Stimulated activated CD4-positive, alpha-beta T cell treated with anti-CD3 and anti-CD28 coated beads, Interleukin-12 subunit alpha, Interleukin-12 subunit beta, amount 100 ng/mL, for 24 hours (primary cell): ENCODE measurements at places on chromosomes 2 and 18.

DNA sequence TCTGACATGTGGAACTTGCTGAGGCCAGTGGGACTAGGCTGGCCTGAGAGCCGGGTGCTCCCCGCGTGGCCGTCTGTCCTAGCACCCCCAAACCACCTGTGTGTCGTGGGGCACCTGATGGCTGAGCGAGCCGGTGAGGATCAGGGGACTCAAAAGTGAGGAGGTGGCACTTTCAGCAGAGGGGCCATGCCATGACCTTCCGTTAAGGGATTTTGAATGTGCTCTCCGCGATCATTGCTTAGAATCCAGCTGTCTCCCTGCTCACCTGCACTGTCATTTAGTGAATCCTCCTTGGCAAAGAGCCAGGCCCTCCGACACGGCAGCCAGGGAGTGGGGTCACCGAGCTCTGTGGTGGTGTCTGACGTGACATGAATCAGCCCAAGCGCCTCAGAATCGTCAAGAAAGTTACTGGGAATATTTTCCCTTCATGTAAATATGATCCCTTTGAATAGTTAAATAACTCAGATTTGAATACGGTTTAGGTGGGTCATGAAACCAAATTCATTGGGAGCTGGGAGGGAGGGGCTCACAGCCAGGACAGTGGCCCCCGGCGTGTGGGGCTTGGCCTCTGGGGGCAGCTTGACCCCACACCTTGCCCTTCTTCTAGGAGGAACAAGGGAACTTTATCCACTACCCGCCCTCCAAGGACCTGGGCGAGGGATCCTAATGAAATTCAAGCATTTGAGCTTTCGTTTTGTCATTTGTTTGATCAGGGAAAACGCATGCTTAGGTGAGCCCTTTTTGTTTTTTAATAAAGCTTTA, 9.5 kb downstream of the NFATC1 start:
- DNase-seq, result peak; percentile 67

DNA sequence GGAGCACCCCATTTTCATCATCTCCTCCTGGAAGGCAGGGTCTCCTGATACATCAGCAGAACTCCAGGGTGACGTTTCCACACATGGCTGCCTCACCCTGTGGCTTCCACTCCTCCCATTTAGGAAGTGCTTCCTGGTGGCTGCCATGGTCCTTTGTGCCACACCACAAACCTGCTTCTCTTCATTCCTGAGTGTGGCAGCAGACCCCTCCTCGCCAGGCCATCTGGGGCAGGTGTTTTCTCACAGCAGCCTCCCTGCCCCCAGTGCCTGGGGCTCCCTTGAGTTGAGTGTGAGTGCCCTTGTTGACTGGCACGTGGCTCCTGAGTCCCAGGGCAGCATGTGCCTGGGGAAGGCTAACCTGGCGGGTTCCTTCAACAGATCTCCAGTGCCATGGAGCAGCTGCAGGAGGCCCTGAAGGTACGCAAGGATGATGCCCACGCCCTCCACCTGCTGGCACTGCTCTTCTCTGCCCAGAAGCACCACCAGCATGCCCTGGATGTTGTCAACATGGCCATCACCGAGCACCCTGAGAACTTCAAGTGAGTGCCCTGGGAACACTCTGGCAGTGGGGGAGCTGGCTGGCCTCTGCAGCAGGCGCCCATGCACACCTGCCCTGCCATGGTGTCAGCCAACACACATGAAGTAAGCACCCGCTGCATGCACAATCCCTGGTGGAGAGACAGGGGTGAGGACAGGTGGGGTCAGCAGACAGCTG, 113.4 kb upstream of the MCFD2 start:
- DNase-seq, result no peak

DNA sequence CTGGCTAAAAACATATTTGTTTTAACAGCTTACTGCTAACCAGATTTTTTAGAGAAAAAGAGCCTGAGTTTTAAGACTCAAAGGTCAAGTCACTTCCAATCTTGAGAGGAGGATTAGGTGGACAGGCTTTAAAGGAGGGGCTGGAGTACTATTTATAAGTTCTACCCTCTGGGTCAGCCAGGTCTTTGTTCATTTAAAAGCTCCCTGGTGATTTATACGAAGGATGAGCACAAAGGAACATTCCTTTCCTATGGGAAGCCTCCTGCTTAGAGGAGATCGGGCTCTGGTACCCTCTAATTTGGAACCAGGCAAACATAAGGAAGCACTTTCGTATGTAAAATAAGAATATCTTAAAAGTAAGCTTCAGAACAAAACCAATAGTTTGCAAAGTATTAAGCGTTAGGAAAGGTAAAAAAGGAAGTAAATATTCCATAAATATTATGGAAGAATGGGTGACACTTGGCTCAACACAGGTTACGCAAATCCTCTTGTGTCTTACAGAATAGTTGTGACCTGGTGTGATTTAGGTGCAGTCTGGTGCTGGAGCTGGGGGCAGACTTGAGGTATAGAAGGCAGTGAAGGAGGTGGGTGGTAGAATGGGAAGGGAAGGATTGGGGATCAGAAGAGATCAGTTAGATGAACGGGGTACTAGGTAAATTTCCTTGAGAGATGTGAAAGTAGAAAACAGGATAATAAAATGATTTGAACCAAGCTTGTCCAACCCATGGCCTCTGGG, 35.6 kb downstream of the PDE6D start:
- DNase-seq, result no peak

DNA sequence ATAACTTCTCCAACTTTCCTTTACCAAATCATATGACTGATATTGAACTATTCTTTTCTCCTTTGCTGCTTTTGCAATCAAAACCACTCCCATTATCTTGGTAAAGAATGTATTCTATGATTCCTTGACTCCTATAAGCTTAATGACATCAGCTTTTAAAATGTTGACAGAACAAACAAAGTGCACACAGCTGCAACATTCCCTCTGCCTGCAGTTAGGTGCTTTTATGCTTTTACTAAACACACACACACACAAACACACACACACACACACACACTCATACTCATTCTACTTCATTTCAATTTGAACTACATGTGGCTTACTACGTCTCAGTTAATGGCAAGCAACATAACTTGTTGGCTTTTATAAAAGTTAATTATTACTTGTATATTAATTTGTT, 946.6 kb downstream of the DPP10 start:
- DNase-seq, result no peak

- DNase-seq, result no peak
Observed at GRCh38 chr2:229660951-229661350, 53.4 kb downstream of the DNER start.

DNA sequence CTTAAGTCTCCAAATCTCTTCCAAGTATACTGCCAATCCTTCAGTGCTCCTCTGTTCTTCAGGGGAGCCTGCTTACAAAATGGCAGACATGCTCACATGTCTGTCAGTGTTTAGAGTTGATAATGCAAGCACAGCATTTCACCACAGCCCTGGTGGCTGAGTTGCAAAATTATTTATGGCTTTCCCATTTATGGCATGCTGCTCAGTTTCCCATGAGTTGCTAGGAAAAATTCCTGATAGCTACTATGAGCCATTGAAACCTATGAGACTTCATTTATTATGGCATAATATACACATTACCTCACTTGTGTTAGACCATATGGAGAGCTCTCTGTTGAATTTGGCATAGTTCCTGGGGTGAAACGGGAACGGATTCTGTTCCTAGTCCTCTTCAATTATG, 448.7 kb upstream of the TCF4 start:
- DNase-seq, result no peak

DNA sequence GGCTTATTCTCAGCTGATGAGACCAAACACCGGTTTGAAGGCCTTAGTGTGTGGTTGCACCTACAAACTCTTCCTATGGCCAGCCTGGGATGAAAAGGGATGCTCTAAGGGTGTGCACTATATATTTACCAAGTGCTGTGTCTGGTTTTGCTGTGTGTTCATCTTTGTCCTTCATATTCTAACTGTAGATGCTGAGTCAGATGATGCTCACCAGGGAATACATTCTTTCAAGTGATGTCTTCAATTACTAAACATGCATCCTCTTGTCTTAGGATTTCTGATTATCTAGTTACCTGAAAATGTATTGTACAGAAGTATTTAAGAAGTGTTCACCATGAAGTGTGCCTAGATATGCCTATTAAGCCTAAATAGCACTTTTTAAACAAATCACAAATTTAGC, 1111.6 kb upstream of the ZEB2 start:
- DNase-seq, result no peak

DNA sequence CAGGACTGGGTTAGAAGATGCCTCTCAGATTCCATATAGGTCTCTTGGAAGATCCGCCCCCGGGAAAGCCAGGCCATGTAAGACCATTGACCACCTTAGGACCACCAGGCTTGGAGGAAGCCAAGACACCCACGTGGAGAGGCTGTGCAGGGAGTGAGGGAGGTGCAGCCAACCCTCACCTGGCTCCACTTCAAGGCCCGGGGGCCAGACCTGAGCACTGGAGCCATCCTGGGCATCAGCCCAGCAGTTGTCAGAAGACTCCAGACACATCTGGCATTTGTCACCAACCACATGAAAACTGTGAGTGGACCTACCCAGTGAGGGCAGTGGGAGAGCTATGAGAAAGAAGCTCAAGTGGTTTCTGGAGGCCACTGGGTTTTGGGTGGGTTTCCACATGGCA, 214.4 kb downstream of the MYT1L start:
- DNase-seq, result no peak

DNA sequence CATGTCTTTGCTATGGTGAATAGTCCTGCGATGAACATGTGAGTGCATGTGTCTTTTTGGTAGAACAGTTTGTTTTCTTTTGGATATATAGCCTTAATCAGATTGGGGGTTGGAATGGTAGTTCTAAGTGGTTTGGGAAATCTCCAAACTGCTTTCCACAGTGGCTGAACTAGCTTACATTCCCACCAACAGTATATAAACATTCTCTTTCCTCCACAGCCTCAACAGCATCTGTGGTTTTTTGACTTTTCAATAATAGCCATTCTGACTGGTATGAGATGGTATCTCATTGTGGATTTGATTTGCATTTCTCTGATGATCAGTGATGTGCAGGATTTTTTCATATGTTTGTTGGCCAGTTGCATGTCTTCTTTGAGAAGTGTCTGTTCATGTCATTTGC, 112.2 kb upstream of the SESTD1 start:
- no peak for DNase-seq

DNA sequence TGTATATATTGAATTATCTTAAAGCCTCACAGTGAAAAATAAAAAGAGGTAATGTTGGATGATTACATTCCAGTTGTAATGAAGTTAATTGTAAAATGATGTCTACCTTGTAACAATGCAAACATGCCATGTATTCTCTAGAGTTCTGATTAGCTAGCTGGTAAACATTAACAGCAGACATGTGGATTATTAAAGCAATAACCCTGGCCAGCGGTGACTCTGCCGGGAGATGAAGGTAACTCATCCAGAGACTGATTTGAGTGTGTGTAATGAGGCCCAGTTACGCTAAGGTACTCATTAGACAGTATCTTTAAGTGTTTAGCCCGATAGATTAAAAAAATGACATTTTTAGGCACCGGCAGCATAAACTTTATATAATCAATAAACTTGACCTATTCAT, 79.6 kb upstream of the REV1 start:
- DNase-seq, result no peak

DNA sequence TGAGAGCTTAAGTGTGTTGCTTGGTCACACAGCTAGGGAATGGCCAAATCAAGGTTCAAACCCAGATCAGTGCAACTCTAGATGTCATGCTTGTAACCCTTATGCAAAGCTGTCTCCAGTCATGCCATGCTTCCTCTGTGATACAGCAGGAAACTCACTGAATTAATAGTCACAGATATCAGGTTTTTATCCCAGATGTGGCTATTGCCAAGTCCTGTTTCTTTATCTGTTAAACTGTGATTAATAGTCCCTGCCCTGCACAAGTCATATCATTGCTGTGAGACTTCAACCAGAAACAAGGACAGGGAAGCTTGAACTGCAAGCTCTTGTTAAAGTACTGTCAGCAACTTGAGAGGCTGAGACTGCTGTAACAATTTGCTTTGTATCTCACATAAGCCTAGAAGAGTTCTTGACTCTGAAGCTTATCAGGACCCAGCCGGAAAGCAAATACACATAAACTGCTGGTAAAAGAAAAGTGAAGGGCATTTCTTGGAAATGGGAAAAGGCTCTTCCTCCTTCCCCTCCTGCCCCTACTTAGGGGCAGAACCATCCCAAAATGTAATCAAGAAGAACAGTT, 609.0 kb downstream of the DCC start:
- no peak for DNase-seq

DNA sequence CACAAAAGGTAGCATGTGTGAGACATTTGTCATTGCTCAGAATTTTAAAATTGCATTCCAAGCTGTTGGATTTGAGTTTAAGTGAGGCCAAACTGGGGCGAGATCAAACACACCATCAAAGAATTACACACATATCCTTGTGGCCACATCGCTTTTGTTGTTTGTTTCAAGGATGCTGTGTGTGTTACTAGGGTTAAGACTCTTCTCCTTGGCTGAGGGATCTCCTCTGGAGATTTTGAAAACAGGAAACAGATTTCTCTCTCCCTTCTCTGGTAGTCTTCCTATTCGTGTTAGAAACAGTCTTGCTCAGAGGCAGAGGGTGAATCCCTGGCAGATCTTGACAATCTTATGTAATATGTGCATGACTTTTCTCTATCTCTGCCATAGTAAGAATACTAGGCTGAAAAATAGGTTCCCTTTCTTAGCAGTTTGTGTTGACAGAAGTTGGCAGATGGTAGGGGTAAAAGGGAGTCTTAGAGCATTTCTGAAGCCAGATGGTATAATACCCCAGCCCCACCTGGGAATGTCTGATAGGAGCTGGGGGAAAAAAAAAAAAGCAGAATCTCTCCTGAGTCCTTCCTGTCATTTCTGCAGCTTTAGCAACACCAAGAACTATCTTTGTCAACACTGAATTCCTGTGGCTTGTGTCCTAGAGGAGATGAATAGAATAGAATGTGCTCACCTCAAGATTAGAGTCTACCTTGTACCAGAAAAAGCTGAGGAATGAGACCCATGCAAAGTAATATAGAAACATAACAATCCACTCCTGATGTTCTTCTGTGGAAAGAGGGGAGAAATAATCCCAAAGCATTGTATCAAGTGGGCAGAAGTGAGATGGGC, 101.8 kb downstream of the XRCC5 start:
- no peak for DNase-seq

DNA sequence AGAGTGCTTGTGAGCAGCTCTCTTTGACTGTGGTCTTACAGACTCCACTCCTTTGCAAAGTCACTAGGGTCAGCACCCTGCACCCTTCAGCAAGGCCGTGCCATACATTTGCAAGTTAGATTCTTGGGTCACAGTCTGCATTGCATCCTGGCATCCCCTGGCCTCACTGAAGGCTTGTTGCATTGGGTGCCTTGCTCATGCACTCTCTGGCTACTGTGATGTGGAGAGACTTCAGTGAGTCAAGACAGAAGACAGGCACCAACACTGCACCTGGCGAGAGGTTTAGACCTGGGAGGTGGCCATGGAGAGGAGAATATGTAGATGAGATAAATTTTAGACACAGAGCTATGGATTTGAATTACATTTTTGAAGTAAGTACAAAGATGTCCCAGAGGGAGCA, 146.4 kb upstream of the COPS8 start:
- no peak for DNase-seq

- DNase-seq, result no peak
Observed at GRCh38 chr18:23683671-23684070, 5.6 kb upstream of the LAMA3 start.

GRCh38 chr18:70366670-70367069, 77.8 kb downstream of the SOCS6 start:
- DNase-seq, result no peak

- DNase-seq, result no peak
Observed at GRCh38 chr2:200025717-200026116, 70.3 kb downstream of the MAIP1 start.

- DNase-seq, result no peak
Observed at GRCh38 chr2:10495311-10495987, 47.3 kb upstream of the ODC1 start.

GRCh38 chr2:240556553-240557100, 1.2 kb downstream of the ANKMY1 start:
- no peak for DNase-seq

- DNase-seq, result no peak
Observed at GRCh38 chr2:13230221-13230620, 513.5 kb downstream of the TRIB2 start.
